ENCODE measurements at places on chromosomes 12 and 14.
A peak's percentile ranks its signal among the peaks of the same experiment; 100 is the strongest.

GRCh38 chr12:59185295-59185694 lies 265.0 kb upstream of the LRIG3 start:
- no peak for DNase-seq

DNA sequence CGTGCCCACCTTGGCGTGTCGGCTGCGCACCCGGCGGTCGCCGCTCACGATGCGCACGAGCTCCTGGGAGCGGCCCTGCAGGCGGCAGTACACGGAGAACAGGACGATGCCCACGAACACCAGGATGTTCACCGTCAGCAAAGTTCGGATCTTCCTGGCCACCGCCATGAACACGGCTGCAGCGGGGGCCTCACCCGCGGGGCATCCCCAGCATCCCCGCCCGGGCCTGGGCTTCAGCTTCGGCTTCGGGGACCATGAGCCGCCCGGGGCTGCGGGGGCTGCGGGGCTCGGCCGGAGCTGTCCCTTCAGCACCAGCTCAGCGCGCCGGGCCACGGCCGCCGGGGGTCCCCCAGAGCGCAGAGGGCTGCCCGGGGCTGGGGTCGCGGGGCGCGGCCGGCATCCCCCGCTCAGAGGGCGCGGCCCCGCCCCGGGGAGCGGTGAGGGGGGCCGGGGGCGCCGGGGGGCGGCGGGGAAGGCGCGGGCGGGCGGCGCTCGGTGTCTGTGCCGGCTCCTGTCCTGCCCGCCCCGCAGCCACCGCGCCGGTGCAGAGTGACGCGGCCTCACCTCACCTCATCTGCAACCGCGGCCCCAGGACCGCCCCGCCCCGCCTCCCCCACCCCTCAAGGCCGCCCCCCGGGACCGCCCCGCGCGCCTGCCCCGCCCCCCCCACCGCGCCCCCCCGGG lies at the start of gene GALNT9:
Gene GALNT9, minus strand, starts transcription at position 554 of the 684 bp plus-strand sequence. Its CDS starts 386 bp downstream, at position 168.
- DNase-seq: peak; percentile 22

DNA sequence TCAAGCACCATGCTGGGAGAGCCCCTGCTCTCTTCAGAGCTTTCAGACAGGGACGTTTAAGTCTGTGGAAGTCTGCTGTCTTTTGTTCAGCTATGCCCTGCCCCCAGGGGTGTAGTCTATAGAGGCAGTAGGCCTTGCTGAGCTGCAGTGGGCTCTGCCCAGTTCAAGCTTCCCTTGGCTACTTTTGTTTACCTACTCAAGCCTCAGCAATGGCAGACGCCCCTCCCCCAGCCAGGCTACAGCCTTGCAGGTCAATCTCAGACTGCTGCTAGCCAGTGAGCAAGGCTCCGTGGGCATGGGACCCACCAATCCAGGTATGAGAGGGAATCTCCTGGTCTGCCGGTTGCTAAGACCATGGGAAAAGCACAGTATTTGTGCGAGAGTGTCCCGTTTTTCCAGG lies 37.4 kb upstream of the C12orf71 start:
- no peak for DNase-seq

DNA sequence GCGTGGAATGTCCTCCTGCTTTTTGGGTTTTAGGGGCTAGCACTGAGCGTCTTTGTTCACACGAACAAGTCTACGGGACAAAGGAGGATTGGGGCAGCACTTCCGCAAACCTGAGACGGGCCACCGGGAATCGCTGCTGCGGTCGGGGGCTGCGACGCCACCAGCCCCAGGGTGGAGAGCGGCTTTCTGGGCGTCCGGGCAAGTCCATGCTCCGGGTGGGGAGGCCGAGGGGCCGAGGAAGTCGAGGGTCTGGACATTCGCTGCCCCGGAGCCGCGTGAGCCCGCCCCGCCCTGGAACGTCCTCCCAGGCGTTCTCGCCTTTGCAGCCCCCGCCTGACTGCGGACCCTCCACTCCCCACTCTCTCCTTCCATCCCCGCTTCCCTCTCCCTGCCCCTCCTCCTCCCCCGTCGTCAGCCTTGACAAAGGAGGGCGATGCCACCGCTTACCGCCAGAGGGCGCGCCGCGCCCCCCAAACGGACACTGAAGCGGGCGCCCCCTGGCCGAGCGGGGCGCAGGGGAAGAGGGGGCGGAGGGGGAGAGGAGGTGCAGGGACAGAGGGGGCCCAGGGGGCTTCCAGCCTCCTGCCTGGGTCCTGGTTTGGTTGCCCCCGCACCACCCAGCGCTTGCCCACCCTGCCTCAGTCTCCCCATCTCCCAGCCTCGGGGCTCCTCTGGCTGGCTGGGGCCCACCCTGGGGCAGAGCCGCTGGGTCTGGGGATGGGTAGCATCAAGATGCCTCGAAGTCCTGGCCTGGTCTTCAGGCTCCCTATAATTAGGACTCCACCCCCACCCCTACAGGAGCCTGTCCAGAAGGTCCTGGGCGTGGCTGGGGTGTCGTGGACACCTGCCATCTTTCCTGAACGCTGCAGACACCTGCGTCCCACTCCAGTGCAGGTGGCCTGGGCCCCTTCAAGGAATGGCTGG lies 39.1 kb upstream of the INF2 start:
- DNase-seq: peak; percentile 72

- DNase-seq: no peak
Observed at GRCh38 chr14:95482627-95483308, 33.7 kb downstream of the SYNE3 start.

DNA sequence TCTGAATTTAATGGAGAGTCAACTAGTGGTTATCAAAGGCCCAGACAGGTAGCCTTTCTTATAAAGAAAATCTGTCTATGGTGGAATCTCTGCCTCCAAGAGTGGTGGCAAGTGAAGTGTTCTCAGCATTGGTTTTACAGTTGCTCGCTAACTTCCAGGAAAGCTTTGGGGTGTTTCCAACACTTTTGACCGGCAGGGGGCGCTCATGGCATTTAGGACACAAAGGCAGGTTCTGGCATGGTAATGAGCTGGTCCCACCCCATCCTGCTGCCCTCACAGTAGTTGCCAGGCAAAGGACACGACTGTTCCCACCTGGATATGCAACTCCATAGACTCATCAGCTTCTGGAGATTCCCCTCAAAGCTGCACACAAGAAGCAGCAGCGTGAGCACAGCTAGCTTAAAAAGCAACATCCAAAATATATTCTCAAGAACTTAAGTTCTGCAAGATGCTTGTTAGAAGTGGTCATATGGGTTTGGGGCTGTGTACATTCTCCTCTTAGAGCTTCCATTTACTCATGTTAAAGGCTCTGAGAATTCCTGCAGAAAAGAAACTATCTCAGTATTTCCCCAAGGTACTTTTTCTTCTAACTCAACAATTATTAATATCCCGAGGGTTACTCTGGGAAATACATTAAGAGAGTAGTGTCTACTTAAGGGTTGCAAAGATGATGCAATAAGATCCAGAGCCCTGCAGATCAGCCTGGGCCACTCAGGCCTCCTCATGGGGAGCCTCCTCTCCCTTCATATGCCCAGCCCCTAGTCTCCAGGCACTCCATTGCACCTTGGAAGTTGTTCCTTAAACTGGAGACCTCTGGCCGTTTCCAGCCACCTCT lies 14.8 kb downstream of the PROX2 start:
- peak; percentile 96 for DNase-seq
